ENCODE measurements at places on chromosomes 16 and 17.
A peak's percentile ranks its signal among the peaks of the same experiment; 100 is the strongest.

- DNase-seq, result no peak
Observed at GRCh38 chr16:47047524-47048203, 74.2 kb upstream of the DNAJA2 start.

- no peak for DNase-seq
Observed at GRCh38 chr17:16313139-16314090, 39.9 kb downstream of the CENPV start.

- DNase-seq, result no peak
Observed at GRCh38 chr17:45129426-45129939, 2.8 kb downstream of the PLCD3 start.

DNA sequence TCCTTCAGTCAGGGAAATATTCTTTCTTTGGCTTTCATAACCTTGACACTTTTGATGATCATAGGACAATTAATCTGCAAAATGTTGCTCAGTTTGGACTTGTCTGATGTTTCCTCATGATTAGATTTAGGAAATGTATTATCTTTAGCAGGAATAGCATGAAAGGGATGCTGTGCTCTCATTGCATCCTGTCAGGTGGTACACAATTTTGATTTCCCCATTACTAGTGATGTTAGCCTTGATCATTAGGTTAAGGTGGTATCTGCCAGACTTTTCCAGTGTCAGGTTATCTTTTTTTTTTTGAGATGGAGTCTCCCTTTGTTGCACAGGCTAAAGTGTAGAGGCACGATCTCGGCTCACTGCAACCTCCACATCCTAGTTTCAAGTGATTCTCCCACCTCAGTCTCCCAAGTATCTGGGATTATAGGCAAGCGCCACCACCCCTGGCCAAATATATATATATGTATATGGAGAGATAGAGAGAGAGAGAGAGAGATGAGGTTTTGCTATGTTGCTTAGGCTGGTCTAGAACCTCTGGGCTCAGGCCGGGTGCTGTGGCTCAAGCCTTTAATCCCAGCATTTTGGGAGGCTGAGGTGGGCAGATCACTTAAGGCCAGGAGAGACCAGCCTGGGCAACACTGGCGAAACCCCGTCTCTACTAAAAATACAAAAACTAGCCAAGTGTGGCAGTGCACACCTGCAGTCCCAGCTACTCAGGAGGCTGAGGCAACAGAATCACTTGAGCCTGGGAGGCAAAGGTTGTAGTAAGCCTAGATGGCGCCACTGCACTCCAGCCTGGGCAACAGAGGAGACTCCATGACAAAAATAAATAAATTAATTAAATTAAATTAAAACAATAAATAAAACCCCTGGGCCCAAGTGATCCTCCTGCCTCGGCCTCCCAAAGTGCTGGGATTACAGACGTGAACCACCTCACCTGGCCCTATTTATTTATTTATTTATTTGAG, 15.8 kb upstream of the CAVIN1 start:
- DNase-seq, result no peak

DNA sequence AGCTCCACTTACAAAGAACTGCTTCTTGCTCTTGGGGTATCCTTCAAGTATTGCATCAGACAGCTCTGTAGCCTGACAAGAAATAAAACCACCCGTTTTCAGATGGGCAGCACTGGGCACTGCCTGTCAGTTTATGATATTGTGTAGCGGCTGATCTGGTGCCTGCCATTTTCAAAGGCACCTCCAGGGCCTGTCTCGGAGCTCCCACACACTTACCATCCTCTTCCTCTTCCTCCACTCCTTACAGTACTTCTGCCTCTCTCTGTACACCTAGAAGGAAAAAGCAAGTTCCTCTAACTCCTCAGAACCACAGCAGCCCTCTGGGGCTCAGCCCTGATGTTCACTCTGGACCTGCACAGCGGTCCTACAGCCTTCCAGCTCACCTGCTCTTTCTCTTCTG, 4.4 kb downstream of the PSMC3IP start:
- no peak for DNase-seq

DNA sequence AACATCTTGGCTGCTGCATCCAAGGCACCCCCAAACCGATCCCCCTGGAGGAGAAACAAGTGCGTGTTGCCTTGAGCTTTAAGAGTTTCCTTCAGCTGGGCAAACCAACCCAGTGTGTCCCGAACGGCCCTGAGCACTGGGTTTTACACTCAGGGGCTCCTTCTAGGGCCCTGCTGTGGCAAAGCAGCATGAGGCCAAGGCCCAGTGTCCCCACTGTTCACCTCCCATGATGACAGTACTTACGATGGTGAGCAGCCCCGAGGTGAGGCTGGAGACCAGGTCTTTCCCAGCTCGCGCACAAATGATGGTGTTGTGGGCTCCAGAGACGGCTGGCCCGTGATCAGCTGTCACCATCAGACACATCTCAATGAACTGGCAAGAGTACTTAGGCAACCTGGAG, 6.6 kb upstream of the KLHL11 start:
- DNase-seq, result no peak

- no peak for DNase-seq
Observed at GRCh38 chr16:67701420-67701819, 17.7 kb downstream of the GFOD2 start.

DNA sequence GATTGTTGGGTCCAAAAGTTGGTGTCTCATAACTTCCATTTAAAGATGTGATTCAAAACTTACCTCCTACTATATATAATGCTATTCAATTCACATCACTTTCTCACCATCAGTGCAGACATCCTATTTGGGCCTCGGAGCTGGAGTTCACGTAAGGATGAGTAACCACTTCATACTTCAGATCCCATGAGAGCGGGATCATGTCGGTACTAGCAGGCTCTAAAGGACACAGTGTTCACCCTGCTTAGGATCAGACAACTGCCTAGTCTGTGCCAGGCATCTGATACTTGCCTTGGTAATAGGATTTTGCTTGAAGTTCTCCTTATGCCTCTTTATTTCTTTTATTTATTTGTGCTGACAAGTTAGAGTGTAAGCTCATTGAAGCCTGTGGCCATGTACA, 39.5 kb downstream of the RBFOX1 start:
- no peak for DNase-seq

DNA sequence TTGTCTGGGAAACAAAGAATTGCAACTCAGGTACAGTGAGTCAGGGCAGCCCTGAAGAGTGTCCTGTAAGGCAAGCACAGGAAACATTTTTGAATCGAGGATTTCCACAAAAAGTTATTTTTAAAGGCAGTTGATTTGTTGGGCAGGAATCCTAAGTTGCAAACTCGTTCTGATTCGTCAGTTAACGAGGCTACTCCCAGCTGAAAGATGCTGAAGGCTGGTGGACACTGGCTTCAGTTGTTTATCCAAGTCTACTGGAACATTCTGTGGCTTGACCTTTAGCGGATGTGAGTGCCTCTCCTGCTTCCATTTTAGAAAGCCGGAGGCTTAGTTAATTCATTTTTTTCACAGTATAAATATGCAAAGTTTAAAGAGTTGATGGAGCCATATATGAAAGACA, 84.2 kb downstream of the KCNJ12 start:
- no peak for DNase-seq

DNA sequence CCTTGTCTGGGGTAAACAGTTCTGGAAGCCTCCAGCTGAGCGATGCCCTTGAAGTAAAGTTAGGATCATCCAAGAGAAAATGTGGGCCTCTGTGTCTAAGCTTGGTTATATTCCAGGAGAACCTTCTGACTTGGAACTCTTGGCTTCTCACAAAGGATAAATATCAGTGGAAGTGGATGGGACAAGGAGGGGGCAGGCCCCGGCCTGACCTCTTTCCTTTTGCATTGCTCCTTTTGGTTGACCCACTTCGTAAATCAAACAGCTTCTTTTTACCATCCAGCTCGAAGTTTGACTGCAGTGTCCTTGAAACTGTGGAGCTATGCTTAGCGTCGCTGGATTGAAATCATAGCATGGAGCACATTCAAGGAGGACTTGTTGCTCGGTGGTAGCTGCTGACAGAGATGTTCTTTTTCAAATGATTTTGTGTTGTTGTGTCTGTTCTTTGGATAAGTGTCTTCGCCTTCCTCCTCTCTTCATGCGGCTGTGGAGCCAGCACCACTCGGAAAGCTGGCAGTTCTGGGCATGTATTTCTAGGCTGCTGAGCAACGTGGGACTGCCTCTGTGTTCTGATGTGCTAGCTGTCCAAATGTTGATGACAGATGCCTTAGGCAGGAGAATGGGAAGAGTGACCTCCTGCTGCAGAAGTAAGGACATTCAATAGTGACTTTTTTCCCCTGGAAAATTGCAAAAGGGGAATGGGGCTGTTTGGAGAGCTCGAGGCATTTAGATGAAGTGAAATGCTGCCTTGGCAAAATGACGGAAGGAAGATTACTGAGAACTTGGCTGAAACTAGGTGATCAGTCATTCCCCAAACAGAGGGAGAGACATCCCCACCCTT, 4.5 kb downstream of the MINK1 start:
- no peak for DNase-seq

GRCh38 chr16:3951861-3952736, 71.6 kb upstream of the CREBBP start:
- no peak for DNase-seq

DNA sequence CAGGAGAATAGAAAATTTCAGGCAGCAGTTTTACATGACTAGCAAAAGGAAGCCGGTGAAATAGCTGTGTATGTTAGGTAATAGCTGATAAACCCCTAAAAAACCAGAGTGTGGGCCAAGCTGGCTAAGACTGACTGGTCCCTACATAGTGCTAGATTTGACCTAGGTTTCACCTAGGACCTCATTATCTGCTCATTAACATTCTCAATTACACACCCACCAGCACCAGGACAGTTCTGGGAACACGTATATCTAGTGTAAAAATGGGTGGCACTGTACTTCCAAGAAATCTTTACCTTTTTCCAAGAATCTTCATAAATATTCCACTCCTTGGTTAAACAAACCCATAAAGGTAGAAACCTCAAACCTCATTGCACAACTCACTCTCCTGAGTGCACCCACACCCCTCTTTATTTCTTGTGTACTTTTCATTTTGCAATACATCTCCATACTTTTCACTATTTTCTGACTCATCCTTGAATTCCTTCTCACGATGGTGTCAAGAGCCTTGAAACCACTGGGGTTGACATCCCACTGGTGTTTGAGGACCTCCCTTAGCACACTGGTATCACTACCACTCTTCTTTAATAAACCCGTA, 262.7 kb upstream of the KCNJ16 start:
- DNase-seq, result peak; percentile 73

GRCh38 chr16:48003206-48003907, 152.4 kb downstream of the ABCC12 start:
- peak; percentile 80 for DNase-seq

Data from epithelial cell of prostate (primary cell).